ENCODE measurements at places on chromosomes 7 and 10.

DNA sequence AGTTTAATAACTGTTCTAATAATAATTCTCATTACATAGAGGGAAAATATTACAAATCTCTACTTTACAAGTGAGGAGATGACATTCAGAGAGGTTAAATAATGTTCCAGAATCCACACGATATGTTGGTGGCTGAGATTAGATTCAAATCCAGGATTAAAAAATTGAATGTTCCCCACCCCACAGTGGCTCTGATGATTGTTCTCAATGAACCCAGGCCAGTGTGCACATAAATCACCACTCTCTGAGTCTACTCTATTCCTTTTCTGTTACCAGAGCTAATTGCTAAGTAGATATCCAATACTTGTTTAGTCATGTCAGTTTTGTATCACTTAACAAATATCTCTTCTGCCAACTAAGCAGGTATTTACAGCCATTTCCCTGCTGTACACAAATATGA, 281.0 kb downstream of the ABCA13 start:
- DNase-seq: no peak

GRCh38 chr7:1200045-1200444, 32.6 kb upstream of the UNCX start:
- no peak for DNase-seq

- DNase-seq: no peak
Observed at GRCh38 chr7:55326081-55326835, 38.9 kb upstream of the LANCL2 start.

DNA sequence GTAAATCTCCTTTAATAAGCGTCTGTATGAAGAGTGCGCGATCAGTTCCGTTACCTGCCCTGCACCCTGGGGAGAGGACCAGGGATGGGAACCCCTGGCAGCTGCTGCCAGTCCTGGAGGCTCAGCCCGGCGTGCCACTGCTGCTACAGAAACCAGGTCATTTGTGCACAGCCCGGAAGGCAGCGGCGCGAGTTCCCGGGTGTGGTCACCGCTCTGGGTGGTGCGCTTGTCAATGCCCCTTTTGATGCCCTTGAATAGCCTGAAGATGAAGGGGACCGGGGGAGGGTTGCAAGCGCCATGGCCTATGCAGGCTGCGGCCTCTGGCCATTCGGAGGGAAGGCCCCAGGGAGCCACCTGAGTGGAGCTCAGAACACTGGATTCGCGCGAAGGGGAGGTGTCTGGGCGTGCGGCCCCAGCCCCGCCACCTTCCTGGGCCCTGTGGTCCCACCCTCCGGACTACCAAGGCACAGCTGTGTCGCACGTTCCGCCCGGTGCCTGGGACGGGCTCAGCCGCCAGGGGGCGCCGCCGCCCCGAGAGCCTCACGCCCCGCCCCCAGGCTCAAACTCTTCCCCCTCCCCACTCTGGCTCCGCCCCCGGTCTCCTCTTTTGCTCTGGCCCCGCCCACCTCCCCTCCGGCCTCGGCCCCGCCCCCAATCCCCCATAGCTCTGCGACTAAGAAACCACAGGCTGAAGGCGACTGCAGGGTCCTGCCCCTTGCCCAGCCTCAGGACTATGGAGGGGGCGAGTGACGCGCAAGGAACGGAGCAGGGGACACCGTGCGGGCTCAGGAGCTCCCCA, 16.5 kb downstream of the AP5Z1 start:
- peak; percentile 80 for DNase-seq

All from stimulated activated CD4-positive, alpha-beta T cell treated with anti-CD3 and anti-CD28 coated beads, Interleukin-12 subunit alpha, Interleukin-12 subunit beta, amount 100 ng/mL, for 4 hours (primary cell).